Right renal cortex interstitium (tissue), 3 donors: ENCODE measurements at places on chromosomes 7 and 10. TPM values are rescaled to one million over a fixed set of nuclear protein-coding genes. Genes with fewer than 3 reads are reported as not detected.

- no peak for DNase-seq
These were observed 72.8 kb upstream of the ZNF722 start for GRCh38 chr7:63925626-63926460.

DNA sequence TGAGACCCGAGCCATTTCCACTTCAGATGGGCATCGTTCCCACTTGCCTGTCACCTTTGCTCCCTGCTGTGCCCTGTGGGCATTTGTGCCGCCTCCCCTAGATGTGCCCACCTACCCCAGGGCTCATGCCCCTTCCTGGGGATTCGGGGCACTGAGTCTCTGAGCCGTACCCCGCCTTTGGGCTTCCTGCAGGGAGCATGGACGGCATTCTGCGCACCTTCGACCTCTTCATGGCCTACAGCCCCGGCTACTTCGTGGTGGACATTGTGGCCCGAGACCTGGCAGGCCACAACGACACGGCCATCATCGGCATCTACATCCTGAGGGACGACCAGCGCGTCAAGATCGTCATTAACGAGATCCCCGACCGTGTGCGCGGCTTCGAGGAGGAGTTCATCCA is 36.3 kb upstream of the VSIR start:
- DNase-seq: no peak

GRCh38 chr10:51028420-51028819 is 45.9 kb upstream of the PRKG1 start:
- DNase-seq: no peak

GRCh38 chr7:156969972-156970420 is 20.5 kb downstream of the NOM1 start:
- no peak for DNase-seq

DNA sequence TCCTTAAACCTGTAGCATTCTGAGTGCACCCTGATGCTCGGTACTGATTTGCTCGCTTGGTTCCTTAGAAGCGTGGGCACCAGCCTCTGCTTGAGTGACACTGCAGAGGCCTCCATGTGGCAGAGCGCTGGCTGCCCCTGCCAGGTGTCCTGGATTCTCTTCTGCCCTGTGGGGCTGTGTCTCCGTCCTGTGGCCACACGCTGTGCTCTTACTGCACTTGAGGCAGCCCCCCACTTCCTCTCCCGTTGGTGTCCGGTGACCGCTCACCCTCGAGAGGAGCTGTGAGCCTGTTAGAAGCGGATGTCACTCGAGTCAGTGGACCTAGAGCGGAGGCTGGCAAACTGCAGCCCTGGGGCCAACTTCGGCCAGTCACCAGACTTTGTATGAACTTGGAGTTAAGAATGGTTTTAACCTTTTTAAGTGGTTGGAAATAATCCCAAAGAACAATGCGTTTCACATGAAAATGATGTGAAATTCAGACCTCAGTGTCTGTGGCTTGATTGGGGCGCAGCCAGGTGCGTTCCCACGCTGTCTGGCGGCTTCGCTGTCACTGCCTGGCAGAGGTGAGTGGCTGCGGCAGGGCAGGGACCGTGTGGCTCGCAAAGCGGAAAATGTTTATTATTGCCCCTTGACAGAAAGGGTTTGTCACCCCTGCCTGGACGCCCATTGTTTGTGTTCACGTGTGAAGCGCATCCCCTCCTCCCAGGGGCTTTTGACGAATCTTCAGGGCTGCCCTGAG is 114.6 kb downstream of the CYTH3 start:
- no peak for DNase-seq

GRCh38 chr10:51112013-51112412 is 37.7 kb downstream of the PRKG1 start:
- DNase-seq: no peak

DNA sequence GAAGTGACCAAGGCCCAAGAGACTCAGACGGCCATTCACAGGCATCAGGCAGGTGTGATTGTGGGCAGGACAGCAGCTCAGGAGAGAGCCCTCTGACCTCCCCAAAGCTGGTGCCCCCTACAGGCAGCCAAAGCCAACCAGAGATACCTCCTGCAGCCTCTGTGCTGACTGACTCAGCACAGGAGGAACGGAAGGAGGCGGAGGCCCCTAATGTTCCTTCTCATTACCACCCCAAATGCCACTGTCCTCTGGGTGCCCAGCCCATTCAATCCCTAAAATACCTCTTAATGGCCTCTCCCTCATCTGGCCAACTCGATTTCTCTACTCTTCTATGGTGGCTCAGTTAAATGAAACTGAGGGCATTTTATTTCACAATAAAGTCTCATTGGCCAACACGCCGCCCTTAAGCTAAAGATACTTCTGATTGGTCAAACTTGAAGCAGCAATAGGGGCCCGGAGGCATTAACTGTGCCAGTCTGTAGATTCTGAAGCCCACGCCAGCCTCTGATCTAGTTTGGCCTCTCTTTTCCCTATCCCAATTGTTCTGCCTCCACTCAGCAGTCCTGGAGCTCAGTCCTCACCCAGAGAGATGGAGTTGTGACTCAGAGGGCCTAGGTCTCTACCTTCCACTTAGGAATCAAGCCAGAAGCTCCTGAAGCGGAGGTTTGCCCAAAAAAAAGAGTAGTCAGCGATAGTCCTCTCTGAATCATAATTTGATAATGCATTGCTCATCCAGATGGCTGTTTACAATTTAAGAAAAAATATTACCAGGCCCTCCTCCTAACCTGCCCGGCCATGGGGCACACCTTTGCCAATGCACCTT is 1.2 kb downstream of the CYREN start:
- no peak for DNase-seq

GRCh38 chr7:128153436-128153835 is 87.6 kb upstream of the LEP start:
- DNase-seq: no peak

DNA sequence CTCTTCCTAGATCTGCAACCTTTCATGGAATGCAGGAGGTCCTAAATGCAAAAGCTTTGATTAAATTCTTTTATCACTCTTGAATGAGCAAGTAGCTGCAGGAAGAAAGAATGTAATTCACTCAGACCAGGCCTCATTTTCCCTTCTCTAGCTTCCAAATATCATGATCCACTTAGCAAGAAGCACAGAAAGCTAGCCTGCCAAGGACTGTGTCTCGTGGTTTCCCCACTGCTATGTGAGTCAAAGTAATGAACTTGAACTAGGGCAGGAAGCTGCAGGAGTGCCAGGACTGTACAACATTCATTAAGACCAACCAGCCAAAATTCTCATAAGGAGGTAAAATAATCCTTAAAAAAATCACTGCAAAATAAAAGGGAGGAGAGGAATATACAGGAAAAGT is 379.2 kb downstream of the CALN1 start:
- no peak for DNase-seq

DNA sequence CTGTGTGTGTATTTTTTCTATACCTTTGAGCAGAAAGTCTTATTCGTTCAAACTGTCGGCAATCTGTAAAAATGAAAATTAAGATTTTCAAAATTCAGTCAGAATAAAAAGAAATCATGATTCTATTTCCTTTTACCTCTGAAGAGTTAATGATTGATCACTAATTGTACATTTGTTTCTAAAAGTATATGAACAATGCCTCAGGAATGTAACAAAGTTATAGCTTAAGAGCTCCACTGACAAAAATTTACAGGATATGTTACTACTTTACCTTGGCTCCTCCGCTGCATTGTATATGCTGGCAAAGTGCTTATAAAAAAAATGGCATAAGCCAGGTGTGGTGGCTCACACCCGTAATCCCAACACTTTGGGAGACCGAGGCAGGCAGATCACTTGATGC is 225.7 kb downstream of the VTI1A start:
- DNase-seq: no peak

GRCh38 chr7:127650847-127651555 is 993 bp upstream of the SND1 start:
- no peak for DNase-seq

GRCh38 chr7:13988731-13989125 is 738 bp downstream of the ETV1 start:
- DNase-seq: no peak

- DNase-seq: no peak
These were observed 48.3 kb downstream of the ZMIZ1 start for GRCh38 chr10:79116801-79117723.

DNA sequence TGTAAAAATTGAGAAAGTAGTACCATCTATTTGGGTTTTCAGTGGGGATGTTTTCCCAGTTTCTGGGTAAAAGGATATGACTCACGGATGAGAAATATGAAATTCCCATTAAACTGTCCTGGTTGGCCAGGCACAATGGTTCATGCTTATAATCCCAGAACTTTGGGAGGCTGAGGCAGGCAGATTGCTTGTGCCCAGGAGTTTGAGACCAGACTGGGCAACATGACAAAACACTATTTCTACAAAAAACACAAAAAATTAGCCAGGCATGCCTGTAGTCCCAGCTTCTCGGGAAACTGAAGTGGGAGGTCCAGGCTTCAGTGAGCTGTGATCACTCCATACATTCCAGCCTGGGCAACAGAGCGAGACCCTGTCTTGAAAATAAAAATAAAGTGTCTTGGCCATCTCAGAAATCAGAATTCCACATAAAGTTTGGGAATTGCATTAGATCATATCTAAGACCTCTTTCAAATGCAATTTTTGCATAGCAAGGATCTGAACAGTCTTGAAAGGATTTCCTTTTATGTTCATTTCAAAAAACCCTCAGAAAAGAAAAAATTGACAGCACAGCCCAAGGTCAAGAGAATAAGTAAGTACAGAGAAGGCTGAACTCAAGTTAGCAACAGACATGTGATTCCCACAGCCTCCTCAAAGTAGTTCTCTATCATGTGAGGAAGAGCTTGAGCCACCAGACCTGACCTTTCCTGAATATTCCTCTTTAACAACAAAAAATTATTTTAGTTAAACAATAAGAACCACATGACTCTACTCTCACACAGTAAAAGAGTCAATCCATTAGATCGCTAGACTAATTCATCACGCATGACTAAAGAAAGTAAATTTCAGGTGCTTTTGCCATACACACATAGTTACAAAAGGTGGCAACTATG is 141.5 kb upstream of the CAV2 start:
- no peak for DNase-seq

DNA sequence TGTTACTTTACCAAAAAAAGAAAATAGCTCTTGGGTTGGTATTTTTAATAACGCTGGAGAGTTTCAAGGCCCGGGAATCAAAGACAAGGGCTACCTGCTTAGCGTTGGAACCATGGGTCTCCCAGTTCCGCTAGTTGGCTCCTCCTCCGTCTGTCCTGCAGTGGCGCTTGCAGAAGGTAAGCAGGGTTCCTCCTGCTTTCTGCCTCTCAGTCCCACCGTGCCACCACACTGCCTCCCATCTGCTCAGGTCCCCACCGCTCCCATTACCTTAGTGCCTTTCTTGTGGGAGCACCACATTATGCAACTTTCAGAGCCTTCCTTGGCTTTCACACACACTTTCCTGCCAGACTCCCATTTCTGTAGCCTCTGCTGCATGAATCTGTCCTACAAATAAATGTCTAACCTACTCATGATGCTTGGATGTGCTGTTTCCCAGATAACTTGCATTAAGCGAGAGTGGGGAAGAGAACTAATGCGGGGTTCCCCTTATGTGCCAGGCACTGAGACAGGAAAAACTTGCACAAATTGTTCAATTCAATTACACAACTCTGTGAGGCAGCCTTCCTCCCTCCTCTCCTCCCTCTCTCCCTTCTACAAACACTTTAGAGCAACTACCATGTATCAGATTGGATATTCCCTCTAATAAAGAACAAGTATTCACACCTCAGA is 124.5 kb downstream of the AOAH start:
- DNase-seq: no peak

GRCh38 chr7:151744656-151745638 is 132.0 kb downstream of the PRKAG2 start:
- DNase-seq: no peak

SLC18A2 gene
- polyA plus RNA-seq: 0.83 TPM

TMEM270 gene
- polyA plus RNA-seq: not detected

MYL7 gene
- polyA plus RNA-seq: 0.35 TPM

ARHGEF35 gene
- polyA plus RNA-seq: 26.8 TPM

LBX1 gene
- not detected for polyA plus RNA-seq

TFR2 gene
- polyA plus RNA-seq: 0.79 TPM
